ENCODE measurements at places on chromosomes 3 and 15.

DNA sequence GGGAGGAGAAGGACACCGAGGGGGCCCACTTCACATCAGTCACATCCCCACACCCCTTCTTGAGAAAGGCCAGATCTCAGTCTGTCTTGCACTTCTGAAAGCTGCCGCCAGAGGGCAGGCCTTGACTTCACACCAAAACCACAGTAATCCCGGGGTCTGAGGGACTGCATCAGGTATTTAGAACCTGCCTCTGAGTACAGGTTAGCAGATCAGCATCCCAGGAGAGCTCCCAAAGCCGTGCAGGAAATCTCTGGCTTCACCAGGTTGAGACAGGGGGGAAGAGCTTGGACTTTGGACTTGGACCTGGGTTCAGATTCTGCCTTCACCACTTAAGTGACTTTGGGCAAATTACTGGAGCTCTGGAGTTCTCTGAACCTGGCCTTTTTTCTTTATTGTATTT is 50.3 kb downstream of the LHFPL4 start:
- no peak for DNase-seq

DNA sequence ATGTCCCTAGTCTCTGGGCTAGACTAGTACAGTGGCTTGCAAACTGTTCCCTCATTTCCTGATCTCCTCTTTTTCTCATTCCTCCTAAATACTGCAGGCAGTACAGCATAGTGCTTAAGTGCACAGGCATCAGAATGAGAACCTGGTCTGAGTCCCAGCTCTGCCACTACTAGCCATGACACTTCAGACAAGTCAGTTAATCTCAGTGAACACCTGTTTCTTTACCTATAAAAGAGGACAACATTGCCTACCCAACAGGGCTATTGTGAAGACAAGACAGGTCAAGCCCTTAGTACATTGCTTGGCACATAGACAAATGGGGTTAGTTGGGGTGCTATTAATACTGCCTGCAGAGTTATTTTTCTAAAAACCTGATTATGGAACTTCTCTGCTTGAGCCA is 113.3 kb downstream of the RYR3 start:
- DNase-seq: no peak

DNA sequence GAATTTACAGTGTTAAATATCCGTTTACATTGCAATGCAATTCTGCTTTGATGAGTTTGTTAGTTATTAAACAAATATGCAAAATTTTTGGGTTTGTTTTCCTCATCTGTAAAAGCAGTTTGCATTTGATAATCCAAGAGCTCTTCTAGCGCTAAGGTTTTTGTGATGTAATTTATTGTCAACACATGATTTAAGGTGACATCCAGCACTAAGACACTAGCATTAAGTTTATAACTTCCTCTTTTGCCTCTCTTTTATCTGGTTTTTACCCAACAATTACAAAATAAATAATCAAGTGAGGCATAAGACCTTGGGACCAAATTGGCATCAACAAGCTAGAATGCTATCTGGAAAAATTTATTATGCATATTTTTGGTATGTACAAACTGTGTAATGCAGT is 969 bp upstream of the DNAJC19 start:
- DNase-seq: no peak

GRCh38 chr3:65343026-65343425 is 655.2 kb upstream of the ADAMTS9 start:
- DNase-seq: no peak

GRCh38 chr3:106428565-106428994 is 559.8 kb upstream of the CBLB start:
- DNase-seq: no peak

DNA sequence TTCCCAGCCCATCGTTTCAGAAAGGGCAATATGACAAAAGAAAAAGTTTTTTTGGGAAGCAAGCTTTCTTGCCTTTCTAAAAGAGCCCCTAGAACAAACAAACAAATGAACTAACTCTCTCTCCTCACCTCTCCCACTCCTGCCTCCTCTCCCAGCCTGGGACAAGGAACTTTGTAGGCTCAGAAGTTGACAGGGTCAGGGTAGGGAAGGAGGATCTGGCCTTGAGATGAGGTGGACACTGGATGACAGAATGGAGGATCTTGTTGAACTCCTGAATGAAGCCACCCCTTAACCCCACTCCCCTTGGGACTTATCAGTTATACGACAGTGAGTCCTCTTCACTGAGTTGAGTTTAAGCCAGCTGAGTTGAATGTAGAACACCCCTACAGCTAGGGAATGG is 1.6 kb upstream of the ITGA11 start:
- DNase-seq: no peak

DNA sequence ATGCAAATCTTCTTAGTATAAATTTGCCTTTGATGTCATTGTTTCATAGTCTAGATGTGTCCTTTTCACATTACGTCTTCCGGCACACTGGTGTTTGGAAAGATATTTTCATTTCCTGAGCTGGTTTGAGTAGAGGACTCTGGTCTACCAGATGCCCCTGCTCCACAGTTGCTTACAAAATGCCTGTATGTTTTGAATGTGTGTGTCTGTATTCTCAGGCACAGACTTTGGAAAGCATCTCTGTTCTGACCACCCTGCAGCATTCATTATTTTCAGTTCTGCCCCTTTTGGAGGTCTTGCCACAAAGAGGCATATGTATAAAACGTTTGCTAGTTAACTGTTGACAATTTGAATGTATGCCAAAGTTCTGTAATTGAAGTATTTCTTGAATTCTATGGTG is 236.0 kb upstream of the GOLIM4 start:
- no peak for DNase-seq

GRCh38 chr3:981156-981555 is 111.7 kb upstream of the CNTN6 start:
- DNase-seq: no peak

- DNase-seq: no peak
These were observed 17.3 kb upstream of the GPR156 start for GRCh38 chr3:120302361-120302760.

DNA sequence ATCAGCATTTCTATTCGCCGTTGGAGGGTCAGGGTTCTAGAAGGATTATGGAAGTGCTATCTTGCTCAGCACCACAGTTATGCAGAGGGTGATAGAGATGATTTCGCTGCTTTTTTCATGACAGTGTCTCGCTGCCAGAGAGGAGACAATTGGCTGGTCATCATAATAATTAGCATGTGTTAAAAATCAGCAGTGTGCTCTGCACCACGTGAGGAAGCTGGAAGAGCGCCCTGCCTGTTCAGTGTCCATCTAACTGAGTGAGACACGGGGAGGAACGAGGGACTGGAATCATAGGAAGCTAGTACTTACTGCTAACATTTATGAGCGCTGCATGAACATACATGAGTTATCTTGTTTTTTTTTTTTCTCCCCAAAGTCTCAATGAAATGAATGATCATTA is 116.2 kb upstream of the PLAAT1 start:
- no peak for DNase-seq

DNA sequence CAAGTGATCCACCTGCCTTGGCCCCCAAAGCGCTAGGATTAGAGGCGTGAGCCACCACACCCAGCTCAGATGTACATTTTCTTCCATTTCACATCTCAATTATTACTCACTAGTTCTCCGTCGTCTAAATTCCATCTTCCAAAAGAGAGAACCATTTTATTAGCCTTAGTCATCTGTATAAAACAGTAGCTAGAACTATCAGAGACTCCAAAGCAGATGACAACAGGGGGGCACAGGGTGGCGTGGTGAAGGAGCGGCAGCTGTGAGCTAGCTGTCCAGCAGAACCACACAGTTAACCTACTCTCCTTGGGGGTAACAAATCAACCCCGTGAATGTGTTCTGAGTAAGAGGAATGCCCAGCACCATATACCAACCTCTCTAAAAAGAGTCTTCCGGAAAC is 7.1 kb downstream of the SLC25A20 start:
- no peak for DNase-seq

- DNase-seq: no peak
These were observed 254.9 kb downstream of the TJP1 start for GRCh38 chr15:29567336-29567735.

DNA sequence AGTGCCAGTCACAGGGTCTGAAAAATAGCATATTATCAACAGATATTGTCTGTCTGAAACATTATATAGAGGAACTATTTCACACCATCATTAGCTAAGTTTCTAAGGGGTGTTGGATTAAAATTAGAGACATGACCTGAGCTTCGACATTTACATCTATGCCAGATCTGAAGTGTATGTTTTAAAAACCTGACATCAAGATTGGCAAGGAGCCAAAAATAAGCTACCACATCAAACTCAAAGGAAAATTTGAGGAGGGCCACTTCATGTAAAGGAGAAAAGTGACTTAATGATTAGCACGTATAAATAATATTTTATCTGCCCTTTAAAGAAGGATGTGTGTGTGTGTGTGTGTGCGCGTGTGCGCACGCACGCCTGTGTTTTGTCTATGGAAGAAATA is 752.0 kb upstream of the GRM7 start:
- no peak for DNase-seq

GRCh38 chr3:18766974-18767373 is 341.8 kb upstream of the SATB1 start:
- DNase-seq: no peak

DNA sequence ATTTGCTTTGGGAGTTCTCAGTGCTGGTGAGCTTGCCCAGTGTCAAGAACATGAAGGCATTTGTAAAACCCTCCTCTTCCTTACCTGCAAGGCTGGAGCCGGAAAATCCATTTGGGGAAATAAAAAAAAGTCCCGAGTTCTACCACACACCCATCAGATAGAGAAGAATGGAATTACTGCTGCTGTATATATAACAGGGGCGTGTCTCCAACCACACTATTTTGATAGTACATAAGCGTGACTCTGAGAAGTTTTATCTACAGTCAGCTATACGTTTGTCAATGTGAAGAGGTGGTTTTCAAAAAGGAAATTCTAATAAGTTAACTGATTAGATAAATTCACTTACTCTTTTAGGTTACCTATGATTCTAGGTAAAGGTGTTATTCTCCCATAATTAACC is 1.3 kb upstream of the CPA3 start:
- DNase-seq: no peak

DNA sequence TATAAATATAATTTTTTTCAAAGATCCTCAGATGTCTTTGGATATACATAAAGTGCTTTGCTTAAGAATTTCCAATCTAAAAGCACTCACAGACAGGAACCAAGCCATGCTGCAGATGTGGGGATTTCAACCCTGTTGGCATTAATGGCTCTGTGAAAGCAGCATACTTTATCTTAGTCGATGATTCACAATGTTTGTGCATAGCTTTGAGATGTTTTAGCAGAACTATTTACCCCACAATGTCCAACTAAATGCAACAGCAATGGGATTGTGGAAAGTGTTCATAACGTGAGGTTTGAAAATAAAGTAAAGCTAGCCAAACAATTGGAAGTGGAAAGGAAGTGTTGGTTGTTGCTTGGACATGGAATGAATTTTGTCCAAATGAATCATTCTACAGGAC is 371.4 kb downstream of the SOX2 start:
- no peak for DNase-seq

- DNase-seq: no peak
These were observed 36.7 kb upstream of the MRPS22 start for GRCh38 chr3:139307072-139307491.

DNA sequence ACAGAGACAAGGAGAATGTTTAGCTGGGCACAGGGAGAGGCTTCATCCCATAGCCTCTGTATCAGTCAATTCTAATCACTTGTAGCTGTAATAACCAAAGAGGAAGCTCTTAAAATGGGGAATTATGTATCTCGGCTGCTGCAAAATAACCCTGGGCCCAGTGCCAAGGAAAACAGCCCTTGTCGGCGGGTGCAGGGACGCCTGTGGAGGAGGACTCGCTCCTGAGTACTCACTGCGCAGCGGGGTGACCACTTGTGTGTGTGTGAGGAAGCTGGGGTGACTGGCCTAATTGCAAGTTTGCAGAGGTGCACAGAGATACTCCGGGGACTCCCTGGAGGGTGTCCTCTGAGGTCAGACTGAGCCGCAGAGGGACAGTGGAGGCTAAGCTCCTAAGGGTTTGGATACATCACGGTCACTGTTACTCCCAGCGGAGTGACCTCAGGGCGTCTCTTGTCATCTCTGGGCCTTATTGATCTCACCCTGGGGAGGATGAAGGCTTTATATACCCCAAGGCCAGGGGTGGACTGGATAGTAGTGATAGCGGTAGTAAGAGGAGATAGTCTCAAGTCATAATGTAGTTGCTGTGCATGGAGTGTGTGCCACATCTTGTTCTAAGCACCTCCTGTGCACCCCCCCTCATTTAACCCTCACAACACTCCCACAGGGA is 37.2 kb downstream of the SLC6A6 start:
- DNase-seq: no peak

DNA sequence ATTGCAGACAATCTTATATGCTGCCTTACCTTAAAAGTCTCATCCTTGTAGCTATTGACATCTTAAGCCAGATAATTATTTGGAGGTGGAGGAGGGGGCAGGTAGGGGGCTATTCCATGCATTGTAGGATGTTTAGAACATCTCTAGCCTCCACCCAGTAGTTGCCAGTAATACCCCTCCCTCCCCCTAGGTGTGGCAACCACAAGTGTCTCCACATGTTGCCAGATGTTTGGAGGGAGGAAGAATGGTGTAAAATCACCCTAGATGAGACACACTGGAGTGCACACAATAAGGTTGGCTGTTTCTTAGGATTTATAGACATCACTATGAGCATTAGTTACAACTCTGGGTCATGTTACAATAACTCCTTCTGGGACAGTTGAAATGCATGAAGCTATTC is 27.4 kb downstream of the GORASP1 start:
- no peak for DNase-seq

DNA sequence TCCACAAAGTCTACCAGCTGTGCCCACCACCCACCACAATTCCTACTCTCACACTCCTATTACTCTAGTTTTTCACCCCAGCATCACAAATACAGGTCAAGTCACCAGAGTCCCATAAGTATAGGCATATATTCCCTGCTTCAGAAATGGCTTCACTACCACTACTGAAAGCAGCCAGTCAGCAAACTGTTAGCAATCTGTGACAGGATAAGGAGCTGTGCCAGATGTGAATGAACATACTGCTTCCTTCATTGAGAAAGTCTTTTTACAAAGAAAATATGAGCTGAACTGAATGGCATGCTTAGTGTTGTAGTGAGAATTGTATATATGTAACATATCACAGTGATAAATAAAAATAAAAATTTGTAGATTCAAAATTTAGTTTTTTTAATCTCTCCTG is 76.8 kb downstream of the C3orf85 start:
- DNase-seq: no peak

GRCh38 chr3:124520970-124521369 is 209.3 kb upstream of the UMPS start:
- no peak for DNase-seq

Data from activated gamma-delta T cell (primary cell).